Osteocyte (in vitro differentiated cells): ENCODE measurements at places on chromosomes 6 and 20.

DNA sequence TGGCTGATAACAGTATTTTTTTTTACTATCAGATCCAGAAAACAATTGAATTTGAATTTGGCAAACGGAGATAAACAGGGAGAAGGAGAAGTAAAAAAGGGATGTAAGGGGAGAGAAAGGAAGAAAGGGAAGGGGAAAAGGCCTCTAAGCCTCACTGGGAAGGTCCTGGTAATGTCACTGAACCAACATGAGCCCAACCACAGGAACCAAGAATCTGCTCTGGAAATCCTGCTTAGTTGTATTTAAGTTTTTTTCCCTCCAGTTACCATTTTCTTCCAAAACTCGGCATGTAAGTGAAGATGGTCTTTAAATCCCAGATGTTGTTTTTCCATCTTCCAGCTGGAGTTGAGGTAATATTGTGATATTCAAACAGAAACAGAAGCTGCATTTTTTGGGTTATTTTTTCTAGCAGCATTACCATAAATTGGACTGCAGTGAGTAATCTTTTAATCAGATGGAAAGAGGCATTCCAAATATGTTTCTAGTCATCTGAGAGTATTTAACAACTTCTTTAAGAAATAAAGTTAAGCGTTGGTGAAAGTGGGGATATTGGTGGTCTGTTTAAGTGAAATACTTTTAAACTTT lies 91.1 kb downstream of the TXNDC5 start:
- DNase-seq: no peak

- no peak for DNase-seq
Measured at GRCh38 chr20:61759286-61760065, 306.2 kb downstream of the TAF4 start.

- DNase-seq: no peak
Measured at GRCh38 chr6:146551545-146551944, 7.9 kb downstream of the RAB32 start.

DNA sequence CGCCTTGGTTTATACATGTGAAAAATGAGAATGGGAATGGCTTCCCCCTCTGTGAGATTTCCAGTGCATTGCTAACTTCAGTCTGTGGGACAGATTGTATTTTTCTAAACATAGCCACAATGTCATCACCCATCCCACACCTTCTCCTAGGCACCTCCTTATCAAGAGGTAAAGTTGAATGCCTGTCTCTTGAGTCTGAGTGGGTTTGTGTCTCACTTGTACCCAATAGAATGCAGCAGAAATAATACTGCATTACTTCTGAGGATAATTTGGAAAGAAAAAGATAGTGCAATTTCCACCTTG lies 27.9 kb downstream of the RIN2 start:
- DNase-seq: no peak

DNA sequence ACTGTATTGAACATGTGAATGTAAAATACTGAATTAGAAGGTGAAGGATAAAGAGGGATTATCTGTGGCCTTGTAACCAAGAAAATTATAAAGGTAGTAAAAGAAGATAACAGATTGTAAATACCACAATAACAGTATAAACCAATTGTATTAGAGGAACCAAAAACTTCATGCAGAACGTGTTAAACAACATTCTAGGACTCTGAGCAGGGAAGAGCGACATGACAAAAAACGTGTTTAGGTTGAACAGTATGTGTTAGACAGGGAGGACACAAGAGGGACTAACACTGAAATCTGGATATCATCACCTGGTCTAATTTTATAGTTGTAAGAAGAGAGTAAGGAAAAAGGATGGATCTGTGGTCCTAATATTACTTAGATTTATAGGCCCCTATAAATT lies 259.0 kb upstream of the RUNX2 start:
- no peak for DNase-seq

DNA sequence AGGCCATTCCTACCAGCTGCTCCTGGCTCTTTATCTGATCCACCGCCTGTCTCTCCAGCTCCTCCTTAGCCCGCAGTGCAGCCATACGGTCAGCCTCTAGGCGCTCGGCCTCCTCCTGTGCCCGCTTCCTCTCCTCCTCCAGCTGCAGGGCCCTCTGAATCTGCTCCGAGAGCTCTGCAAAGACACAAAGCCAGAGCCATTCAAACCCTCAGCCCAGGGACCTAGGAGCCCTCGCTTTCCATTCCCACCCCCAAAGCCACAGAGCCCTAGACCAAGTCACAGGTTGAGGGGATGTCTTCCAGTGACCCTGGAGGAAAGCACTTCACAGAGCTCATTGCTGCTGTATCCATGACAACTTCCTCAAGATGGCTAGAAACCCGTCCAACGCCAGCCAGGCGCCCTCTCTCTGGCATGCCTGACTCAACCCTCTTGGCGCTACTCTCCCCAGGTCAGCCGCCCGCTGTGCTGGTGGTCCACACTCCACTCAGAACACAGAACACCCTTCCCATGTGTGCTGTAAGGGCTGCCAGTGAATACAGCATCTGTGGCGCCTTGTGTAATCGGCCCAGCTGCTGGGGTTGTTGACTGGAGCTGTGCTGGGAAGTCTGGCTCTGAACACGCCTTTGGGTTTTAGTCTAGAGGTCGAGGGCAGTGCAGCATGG lies 49.3 kb downstream of the EZR start:
- DNase-seq: no peak

DNA sequence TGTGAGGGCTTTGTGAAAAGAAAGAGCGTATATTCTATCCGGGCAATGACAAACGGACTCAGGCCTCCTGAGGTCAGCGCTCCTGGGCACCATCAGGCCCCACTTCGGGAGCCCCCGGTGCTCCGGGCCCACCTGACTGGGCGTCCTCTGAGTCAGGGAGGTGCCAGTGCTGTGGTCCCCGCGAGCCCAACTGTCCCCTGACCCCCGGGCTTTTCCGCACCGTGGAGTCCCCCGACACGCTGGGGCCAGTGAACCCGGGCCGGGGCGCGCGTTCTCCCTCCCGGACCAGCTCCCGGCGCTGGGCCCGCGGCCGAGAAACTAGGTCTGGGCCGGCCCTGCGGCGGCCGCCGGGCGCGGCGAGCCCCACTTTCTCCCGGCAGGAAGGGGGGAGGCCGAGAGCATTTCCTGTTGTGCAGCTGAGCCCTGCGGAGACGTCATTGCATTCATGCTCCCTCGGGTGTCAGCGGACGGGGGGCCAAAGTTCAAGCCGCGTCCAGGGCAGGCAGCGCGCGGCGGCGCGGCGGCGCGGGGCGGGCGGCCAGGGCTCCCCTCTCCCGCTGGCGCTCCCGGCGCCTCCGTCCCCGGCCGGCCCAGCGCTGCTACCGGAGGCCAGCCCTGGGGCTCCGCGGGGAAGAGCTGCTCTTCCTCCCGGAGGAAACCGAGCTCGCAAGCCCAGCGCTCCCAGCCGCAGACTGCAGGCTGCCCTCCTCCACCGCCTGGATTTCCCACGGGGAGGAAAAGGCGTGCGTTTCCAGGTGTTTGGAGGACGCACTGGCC lies 18.3 kb downstream of the HIVEP2 start:
- DNase-seq: peak; percentile 90

DNA sequence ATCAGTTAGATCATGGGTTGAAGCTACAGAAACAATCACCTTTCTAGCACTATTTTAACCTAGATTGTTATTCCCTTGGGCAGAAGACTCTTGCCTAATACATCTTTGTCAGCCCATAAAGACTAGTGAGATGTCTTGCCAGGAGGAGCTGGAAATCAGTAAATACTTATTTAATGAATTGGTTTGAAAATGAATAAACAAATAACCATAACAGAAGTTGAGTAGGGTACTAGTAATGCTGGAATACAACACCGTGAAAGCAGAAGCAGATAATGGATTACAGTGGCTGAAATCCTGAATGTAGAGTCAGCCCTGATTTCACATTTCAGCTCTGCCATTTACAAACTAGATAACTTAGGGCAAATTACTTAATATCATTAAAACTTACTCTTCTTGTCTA lies 236.1 kb downstream of the PACRG start:
- no peak for DNase-seq

GRCh38 chr6:146850238-146850896 lies 251.6 kb downstream of the ADGB start:
- no peak for DNase-seq

GRCh38 chr6:93437491-93437890 lies 18.1 kb upstream of the EPHA7 start:
- no peak for DNase-seq

DNA sequence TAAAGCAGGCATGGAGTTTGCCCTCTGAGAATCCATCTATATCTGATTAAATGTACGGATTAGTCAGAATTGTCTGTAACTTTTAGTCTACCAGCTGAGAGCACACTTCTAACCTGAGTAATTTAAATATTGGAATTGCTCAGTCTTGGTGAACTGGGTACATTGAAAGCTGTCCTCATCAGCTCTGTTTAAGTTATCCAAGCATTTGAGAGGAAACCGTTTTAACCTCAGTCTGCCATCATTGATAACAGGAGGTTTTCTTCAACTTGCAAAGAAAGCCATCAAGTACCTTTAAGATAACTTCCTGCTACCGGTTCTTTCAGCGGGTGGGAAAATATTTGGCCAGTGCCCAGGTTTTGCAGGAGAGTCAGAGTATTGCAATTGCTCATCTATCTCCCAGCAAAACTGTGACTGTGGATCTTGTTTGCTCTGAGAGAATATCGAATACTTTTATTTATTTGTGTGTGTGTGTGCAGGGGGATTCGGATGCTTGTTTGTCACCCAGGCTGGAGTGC lies 31.1 kb upstream of the F13A1 start:
- no peak for DNase-seq

- no peak for DNase-seq
Measured at GRCh38 chr6:37251211-37251780, 6.3 kb upstream of the TBC1D22B start.

GRCh38 chr6:167571550-167571949 lies 246.7 kb downstream of the TTLL2 start:
- peak; percentile 77 for DNase-seq

- no peak for DNase-seq
Measured at GRCh38 chr6:4319981-4320683, 184.8 kb upstream of the ECI2 start.

GRCh38 chr20:32521780-32522525 lies 63.2 kb downstream of the NOL4L start:
- DNase-seq: no peak

- DNase-seq: no peak
Measured at GRCh38 chr6:125951323-125951722, 5.2 kb upstream of the HINT3 start.

GRCh38 chr20:25077610-25078169 lies 4.3 kb downstream of the VSX1 start:
- peak; percentile 78 for DNase-seq

DNA sequence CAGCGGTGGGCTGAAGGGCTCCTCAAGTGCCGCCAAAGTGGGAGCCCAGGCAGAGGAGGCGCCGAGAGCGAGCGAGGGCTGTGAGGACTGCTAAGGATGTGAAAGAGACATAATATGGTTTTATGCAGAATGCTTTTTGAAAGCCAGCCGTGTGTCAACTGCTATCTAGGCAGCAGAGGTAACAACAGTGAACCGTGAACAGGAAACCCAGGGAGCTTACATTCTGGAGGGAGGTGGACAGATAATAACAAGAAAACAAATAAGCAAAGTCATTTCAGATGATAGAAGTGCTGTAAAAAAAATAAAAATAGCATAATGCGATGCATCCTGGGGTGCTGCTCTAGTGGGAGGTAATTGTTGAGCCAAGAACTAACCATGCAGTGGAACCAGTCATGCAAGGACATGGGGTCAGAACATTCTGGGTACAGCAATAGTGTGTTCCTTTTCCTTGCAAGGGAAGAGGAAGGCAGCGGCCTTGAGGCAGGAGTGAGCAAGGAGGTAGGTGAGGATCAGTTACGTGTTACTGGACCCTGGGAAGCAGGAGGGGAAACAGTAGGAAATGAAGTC lies 134.4 kb upstream of the TMEM170B start:
- no peak for DNase-seq

- DNase-seq: no peak
Measured at GRCh38 chr6:22519237-22519636, 50.1 kb upstream of the HDGFL1 start.

GRCh38 chr6:69220375-69220774 lies 576.4 kb downstream of the LMBRD1 start:
- no peak for DNase-seq

GRCh38 chr20:18671203-18671710 lies 83.4 kb downstream of the DTD1 start:
- no peak for DNase-seq

- no peak for DNase-seq
Measured at GRCh38 chr6:75210885-75211739, 5.3 kb upstream of the COL12A1 start.

DNA sequence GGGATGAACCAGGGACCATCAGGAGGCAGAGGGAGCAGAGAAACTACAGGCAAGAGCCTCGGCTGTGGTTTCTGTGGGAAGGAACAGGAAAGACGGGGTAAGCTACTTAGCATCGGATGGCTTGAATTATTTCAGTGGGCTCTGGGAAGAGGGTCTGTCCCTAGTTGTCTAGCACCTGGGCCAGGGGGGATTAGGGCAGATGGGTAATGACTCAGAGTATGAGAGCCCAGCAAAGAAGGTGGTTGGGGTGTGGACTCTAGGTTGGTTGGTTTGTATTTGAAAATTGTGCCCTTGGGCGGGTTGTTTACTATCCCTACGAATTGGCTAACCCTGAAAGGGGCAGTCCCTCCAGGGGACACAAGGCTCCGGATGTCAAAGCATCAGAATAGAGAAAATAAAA lies 148.5 kb upstream of the TAB2 start:
- DNase-seq: no peak
